ENCODE measurements at places on chromosomes 7 and 10. TPM values are rescaled to one million over a fixed set of nuclear protein-coding genes. Genes with fewer than 3 reads are reported as not detected.

JAKMIP3 gene
- total RNA-seq, result 1.7 TPM

DNA sequence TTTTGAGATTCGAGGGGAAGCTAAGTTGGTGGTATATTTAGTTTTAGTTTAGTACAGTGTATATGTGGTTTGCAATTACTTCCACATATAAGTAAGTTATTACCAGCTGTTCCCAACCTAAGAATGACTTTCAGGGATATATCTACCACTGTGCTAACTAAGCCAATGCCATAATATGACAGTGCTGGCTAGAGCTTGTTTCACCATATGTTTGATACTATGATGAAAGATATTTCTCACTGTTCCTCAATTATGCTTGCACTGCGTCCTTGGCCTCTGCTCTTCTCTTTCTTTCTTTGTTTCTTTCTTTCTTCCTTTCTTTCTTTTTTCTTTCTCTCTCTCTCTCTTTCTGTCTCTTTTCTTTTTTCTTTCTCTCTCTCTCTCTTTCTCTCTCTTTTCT is 113.8 kb upstream of the SKAP2 start:
- peaks cover 2% of the 10 kb centered on the region for H3K27me3 ChIP-seq
- no peaks in the 10 kb centered on the region for H3K4me1 ChIP-seq
- no peak for DNase-seq
- peaks cover 1% of the 10 kb centered on the region for H3K36me3 ChIP-seq
- H3K4me3 ChIP-seq, result no peak overlapping the region
- no peak overlapping the region for H3K27ac ChIP-seq

- peak overlapping the region; percentile 84 for H3K27ac ChIP-seq
- H3K4me1 ChIP-seq, result peaks cover 43% of the 10 kb centered on the region
- H3K4me3 ChIP-seq, result no peak overlapping the region
Measured at GRCh38 chr10:125007436-125007835, 65.5 kb downstream of the ZRANB1 start.

ELFN1 gene
- total RNA-seq, result 4.4 TPM

- no peak overlapping the region for H3K4me3 ChIP-seq
- no peak for DNase-seq
- H3K36me3 ChIP-seq, result no peaks in the 10 kb centered on the region
- H3K4me1 ChIP-seq, result peaks cover 23% of the 10 kb centered on the region
Measured at GRCh38 chr10:49080965-49081364, 34.4 kb downstream of the VSTM4 start.

HUS1 gene
- 31.1 TPM for total RNA-seq

BICC1 gene
- 0.61 TPM for total RNA-seq

- no peaks in the 10 kb centered on the region for H3K4me1 ChIP-seq
- H3K27me3 ChIP-seq, result no peaks in the 10 kb centered on the region
- H3K4me3 ChIP-seq, result no peak overlapping the region
Measured at GRCh38 chr10:5600908-5601307, 65.5 kb downstream of the ASB13 start.

STAG3 gene
- total RNA-seq, result 5.2 TPM

DNA sequence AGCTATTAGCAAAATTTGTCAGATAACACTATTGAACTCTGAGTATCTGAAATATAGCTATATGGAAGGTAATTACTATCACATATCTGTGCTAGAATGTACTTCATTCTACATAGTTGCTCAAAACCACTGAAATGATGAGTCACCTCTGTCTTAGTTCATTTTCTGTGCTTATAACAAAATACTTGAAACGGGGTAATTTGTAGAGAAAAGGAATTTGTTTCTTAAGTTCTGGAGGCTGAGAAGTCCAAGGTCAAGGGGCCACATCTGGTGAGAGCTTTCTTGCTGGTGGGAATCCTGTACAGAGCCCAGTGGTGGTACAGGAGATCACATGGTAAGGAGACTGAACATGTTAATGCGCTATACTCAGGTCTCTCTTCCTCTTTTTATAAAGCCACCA is 41.9 kb upstream of the TNKS2 start:
- no peak overlapping the region for H3K4me3 ChIP-seq
- no peak for DNase-seq

GRCh38 chr7:111867348-111867931 is 305.1 kb upstream of the IMMP2L start:
- H3K27ac ChIP-seq, result no peak overlapping the region
- no peak for DNase-seq
- H3K27me3 ChIP-seq, result no peaks in the 10 kb centered on the region
- no peak overlapping the region for H3K4me3 ChIP-seq

- no peak overlapping the region for H3K27ac ChIP-seq
- H3K4me3 ChIP-seq, result no peak overlapping the region
- H3K4me1 ChIP-seq, result peaks cover 21% of the 10 kb centered on the region
- no peak for DNase-seq
- no peaks in the 10 kb centered on the region for H3K27me3 ChIP-seq
Measured at GRCh38 chr10:52463826-52464225, 149.7 kb downstream of the DKK1 start.

LIPM gene
- not detected for total RNA-seq

DNA sequence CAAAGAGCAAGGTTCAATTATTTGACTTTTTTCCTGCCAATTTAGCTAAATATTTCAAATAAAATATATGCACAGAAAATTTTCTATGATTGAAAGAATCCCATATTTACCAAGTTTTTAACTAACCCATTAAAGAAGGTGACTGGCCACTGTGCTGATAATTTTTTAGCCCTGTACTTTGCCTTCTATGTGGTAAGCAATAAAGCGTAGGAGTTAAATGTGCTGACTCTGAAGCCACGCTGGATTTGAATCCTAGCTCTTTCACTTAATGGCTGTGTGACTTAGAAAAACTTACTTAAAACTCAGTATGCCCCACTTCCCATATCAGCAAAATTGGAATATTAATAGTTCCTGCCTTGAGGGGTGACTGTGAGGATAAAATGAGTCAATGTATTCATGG is 82.1 kb downstream of the NEUROD6 start:
- no peak overlapping the region for H3K4me3 ChIP-seq
- H3K27me3 ChIP-seq, result no peaks in the 10 kb centered on the region
- H3K27ac ChIP-seq, result no peak overlapping the region
- peaks cover 18% of the 10 kb centered on the region for H3K4me1 ChIP-seq

MYL10 gene
- total RNA-seq, result not detected

IFIT2 gene
- 0.07 TPM for total RNA-seq

DNA sequence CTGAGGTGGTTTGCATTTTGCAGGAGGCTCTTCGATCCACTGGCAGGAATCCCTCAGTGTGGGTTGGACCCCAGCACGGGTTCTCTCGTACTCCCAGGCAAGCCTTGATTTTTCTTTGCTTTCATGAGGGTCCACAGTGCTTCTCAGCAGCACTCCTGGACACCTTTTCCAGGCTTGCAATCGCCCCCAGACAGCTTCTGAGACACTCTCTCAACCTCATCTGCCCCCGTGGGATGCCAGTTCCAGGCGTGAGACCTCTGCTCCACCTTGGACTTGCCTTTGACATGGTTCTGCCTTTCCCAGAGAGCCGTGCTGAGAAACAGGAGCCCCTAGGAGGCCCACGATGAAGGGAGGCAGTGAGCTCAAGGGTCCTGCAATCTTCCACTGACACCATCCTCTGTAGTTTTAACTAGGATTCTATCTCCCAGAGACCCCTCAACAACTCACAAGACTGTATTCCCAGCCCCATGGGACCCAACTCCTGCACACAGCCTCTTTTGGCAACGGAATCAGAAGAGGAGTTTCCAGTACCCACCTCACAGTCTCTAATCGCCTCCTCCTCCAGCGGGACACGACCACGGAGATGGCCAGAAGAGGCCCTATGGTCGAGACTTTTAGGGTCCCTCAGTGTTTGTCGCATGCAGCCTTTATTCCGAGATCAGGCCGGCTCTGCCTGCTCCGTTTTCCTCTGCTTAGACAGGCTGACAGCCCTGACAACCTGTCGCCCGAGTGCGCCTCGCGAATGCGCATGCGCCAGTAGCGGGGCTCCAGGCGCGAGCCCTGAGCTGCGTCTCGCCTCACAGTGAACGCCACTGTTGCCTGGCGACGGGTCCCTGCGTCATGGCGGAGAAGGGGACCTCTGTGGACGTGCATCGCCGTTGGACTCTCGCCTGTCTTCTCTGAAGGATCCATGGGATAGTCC is 26.0 kb upstream of the ZNF273 start:
- DNase-seq, result peak; percentile 80
- peaks cover 2% of the 10 kb centered on the region for H3K4me1 ChIP-seq
- peaks cover 43% of the 10 kb centered on the region for H3K27me3 ChIP-seq
- H3K36me3 ChIP-seq, result peaks cover 20% of the 10 kb centered on the region
